Fibroblast of the aortic adventitia (primary cell): ENCODE measurements at places on chromosomes 6 and 20.

GRCh38 chr6:137227871-137228302 lies 8.7 kb upstream of the IFNGR1 start:
- DNase-seq: no peak

- DNase-seq: no peak
These were observed 39.2 kb upstream of the HDDC2 start for GRCh38 chr6:125340991-125341390.

DNA sequence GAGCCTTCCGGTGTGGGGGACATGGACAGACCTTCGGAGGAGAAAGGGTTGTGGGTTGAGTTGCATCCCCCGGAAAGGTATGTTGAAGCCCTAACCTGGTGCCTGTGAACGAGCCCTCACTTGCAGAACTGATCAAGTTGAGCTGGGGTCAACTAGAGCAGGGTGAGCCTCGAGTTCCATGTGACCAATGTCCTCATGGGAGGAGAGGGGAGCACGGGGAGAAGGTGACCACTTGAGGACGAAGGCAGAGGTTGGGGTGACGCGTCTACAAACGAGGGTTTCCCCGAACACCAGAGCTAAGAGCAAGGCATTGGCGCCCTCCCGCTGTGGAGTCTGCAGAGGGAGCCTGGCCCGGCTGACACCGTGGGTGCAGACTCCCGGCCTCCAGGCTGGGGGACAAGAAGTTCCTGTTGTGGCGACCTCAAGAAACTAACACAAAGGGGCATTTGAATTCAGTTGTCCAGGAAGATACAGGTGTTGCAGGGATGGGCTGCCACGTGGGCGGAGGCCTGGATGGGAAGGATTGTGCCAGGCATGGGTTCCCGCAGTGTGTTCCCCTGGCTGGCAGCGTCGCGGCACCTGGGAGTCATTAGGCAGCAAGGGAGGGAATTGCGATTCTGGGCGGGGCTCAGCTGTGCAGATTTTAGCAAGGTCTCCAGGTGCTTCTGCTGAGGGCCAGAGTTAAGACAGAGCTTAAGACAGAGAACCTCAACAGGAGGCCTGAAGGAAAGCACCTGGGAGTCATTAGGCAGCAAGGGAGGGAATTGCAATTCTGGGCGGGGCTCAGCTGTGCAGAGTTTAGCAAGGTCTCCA lies 20.4 kb upstream of the UNC93A start:
- no peak for DNase-seq

DNA sequence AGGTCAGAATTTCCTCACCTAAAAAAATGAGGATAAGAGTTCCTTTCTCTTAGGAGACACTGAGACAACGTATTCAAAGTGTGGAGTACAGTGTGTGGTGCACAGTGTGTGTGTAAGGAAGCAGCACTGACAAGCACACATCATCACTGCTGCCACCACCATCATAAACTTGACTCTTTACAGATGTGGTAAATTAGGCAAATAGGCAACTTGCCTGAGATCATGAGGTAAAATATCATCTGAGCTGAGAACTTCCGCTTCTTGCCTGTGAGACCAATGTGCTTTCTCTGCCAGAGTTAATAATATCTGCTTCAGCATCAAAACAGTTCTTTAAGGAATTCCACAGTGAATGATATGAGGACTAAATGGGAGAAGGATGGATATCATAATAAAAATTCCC lies 52.7 kb downstream of the LYRM4 start:
- peak; percentile 31 for DNase-seq

GRCh38 chr6:30071081-30071818 lies 4.3 kb downstream of the PPP1R11 start:
- DNase-seq: peak; percentile 11

DNA sequence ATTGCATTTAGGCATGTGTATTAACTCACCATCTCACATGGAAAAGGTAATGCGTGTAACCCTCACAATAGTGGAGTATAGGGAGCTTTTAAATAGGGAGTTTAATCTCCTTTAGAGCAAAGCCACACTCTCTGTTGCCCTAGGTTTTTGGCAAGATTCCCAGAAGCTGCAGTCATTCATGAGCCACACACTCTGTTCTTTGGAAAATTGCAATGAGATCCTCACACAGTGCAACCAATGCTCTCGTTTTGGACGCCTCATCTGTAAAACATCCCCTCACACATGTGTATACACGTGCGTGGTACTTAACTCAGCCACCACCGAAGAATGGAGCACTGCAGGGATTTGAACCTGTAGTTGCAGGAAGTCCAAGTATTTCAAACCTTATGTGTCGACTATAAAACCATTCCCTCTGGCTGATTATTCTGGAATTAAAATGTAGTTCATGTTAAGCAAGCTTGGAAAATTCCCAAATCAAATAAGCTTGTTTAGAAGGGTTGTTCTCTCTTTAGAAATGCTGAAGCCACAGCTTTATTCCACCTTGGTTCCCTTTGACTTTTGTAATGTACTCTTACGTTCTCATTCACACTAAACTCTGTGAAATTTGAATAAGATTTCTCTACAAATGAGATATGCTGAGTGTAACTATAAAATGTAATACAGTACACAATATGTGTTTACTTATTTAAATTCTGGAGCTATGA lies 489.8 kb upstream of the MANEA start:
- peak; percentile 91 for DNase-seq

- DNase-seq: peak; percentile 35
These were observed 681 bp downstream of the DIDO1 start for GRCh38 chr20:62925420-62926228.

DNA sequence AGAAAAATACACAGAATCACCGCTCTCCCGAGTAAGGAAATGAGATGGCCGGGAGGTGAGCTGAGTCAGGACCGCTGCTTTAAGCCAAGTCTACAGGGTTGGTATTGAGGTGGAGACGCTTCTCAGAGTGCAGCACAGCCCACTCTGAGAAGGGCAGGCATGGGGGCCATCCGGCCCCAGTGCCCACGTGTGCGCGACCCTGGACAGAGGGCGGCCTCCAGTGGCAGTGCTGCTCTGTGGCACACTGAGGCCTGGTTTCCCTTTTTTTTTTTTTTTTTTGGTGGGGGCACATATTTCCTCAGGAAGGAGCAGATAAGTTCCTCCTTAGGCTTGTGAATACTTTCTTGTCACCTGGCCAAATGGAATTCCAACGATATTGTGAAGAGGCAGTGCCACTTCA lies 88.8 kb downstream of the FOXC1 start:
- DNase-seq: no peak

- no peak for DNase-seq
These were observed 17.5 kb upstream of the SLC9A8 start for GRCh38 chr20:49795135-49795424.

DNA sequence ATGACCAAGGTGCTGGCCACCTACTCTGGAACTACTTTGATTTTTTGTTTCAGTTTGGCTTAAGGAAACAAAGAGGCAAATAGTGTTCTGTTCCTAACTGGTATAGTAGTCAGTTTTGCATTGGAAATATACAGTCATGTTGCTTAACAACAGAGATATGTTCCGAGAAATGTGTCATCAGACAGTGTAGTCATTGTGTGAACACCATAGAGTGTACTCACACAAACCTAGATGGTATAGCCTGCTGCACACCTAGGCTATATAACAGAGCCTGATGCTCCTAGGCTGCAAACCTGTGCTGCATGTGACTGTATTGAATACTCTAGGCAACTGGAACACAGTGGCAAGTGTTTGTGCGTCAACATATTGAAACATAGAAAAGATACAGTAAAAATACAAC lies 80.4 kb downstream of the ARID1B start:
- peak; percentile 32 for DNase-seq
